ENCODE measurements at places on chromosomes 3 and 15.

- no peak for DNase-seq
Observed at GRCh38 chr3:192801985-192802384, 74.6 kb upstream of the FGF12 start.

DNA sequence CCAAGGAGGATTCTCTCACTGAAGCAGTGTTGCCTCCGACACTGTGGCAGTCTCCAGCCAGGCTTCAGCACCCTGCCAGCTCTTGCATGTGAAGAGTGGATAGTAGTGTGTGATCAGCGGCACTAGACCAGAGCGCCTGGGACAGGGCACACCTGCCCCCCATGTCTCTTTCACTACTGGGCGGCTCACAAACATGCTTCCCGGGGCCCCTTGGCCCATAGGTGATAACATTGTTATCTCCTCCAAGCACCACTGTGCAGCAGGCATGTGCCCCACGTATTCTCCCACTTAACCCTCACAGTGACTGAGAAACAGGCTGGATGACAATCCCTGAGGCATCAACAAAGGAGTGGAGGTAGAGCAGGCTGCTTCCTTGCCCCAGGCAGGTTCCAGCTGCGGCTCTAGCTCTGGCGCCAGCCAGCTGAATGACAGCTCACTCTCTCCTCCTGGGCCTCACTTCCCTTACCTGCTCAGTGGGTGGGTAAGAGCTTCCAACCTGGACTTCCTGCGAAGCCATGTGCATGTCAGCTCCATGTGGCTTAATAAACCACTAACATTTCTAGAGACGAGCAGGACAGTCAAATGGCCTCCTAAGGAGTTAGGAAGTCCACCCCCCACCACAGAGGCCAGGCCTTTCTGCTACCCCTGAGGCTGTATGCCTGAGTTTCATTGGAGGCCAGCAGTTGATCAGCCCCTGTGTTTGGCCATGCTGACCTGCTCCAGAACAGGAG, 37.8 kb downstream of the KLF13 start:
- no peak for DNase-seq

GRCh38 chr3:179148616-179149405, 654 bp downstream of the PIK3CA start:
- DNase-seq = peak; percentile 59

GRCh38 chr3:144549166-144549565, 577.5 kb downstream of the DIPK2A start:
- no peak for DNase-seq

DNA sequence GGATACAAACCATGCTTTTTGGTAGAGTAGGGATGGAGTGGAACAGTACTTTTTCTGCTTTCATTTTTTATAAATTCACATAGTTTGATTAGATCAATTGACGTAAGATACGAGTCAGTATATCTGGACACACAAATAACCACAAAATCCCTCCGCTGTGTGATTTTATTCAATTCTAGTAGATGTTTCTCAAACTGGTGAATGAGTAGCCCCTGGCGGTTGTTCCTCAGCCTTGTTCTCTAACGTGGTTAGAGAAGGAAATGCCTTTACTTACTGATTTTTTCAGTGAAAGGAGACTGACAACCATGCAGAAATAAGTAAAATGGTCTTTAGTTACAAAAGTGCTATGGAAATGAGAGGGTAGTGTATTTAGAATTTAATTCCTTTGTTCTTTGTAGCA, 161.0 kb downstream of the TCF12 start:
- DNase-seq = no peak

GRCh38 chr3:108527817-108528216, 17.4 kb upstream of the MYH15 start:
- DNase-seq = no peak

- no peak for DNase-seq
Observed at GRCh38 chr3:172177046-172177445, 137.7 kb downstream of the FNDC3B start.

- no peak for DNase-seq
Observed at GRCh38 chr15:59380902-59381610, 8.4 kb upstream of the MYO1E start.
